Upper lobe of right lung (tissue), 1 donor: ENCODE measurements at places on chromosomes 3 and 15. TPM values are rescaled to one million over a fixed set of nuclear protein-coding genes. Genes with fewer than 3 reads are reported as not detected.

ANKUB1 gene
- total RNA-seq: not detected

ZPLD1 gene
- not detected for total RNA-seq

PCCB gene
- total RNA-seq: 32.6 TPM

MAGEL2 gene
- 0.14 TPM for total RNA-seq

LRRN1 gene
- total RNA-seq: 5.2 TPM

MFN1 gene
- 48.3 TPM for total RNA-seq

DNA sequence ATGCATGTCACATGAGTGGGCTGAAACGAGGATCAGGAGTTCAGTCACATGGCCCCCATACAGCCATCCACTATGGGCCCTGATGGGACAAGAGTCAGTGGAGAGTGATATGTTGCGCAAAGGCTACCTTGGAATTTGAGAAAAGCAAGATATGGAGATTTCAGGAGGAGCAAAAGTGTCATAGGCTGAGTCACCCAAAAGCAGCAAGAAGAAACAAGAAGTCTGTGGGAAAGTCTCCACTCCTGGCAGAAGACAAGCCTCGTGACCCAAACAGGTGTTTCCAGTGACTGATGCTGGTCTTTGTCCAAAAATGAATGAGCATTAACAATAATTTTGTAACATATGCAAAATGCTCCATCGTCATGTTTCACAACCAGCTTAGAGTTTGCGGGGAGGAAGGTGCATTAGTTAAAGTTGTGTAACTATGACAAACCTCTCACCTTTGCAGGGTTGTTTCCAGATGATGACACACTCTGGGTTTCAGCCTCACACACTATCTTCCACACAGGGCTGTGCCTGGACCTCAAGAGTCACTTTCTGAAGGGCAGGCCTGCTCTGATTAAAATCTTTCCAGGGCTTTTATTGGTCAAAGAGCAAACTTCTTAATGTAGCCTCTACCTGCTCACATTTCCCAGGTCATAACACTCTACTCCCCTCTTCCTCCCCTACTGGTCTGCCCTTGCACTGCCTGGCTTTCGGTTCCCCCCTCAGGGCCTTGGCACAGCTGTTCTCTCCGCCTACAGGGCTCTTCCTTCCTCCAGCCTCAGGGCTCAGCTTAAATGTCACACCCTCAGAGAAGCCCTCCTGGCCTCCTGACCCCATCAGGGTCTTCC, 3.9 kb upstream of the DNASE1L3 start:
- DNase-seq: peak; percentile 68

DNA sequence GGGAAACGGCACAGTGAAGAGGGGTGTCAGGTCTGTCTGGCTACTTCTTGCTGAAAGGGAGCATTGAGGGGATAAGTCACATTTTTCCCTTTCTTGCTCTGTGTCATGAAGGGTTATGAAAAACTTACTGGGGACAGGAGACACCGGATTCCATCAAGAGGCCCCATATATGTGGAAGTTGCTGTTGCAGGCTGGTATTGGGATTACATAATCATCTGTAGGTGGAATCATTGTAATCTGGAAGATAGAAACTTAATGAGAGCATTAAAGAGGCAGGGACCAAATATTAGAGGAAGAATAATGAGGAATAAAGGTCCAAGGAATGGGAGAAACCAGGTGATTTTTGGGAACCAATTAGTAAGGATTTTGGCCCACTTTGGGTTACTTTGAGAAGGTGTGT, 4.2 kb upstream of the TCAIM start:
- DNase-seq: no peak

- no peak for DNase-seq
Measured at GRCh38 chr3:4972652-4973643, 6.3 kb upstream of the BHLHE40 start.

DNA sequence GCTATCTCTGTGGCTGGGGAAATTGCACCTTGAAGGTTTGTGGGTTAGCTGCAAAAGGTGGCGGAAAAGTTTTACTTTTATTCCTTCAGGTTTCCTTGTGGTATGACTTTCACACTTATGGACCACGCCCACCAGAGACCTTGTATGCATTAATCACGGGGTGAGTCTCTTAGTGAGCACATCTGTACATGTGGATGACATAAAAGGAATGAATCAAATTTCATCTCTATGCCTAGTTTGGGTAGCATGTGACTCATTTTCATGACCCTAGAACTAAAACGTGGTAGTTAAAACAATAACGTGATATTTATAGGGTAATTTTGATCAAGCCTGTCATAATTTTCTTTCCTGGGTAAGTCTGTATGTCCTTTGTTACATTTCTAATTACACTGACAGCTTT, 141.7 kb downstream of the PDCD6IP start:
- DNase-seq: no peak

GRCh38 chr3:12932347-12932746, 91.0 kb upstream of the RPL32 start:
- DNase-seq: no peak

GRCh38 chr3:178437236-178437635, 99.0 kb upstream of the KCNMB2 start:
- DNase-seq: no peak

DNA sequence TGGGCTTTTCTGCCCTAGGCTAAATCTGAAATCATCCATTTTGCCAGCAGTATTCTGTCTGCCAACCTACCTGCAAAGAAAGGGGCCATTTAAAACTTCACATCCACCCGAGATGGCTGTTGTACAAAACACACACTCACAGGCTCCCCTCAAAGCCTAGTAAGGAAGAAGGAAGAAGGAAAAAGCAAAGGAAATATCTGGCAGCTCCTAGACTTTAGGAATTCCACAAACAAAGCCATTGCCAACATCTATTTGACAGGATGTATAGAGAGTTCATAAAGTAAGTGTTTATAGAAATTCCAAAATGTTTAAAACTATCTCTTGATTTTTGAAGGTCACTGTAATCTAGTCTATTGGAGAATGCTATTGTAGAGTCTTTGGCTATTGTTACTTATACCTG, 91.9 kb upstream of the THBS1 start:
- no peak for DNase-seq

DNA sequence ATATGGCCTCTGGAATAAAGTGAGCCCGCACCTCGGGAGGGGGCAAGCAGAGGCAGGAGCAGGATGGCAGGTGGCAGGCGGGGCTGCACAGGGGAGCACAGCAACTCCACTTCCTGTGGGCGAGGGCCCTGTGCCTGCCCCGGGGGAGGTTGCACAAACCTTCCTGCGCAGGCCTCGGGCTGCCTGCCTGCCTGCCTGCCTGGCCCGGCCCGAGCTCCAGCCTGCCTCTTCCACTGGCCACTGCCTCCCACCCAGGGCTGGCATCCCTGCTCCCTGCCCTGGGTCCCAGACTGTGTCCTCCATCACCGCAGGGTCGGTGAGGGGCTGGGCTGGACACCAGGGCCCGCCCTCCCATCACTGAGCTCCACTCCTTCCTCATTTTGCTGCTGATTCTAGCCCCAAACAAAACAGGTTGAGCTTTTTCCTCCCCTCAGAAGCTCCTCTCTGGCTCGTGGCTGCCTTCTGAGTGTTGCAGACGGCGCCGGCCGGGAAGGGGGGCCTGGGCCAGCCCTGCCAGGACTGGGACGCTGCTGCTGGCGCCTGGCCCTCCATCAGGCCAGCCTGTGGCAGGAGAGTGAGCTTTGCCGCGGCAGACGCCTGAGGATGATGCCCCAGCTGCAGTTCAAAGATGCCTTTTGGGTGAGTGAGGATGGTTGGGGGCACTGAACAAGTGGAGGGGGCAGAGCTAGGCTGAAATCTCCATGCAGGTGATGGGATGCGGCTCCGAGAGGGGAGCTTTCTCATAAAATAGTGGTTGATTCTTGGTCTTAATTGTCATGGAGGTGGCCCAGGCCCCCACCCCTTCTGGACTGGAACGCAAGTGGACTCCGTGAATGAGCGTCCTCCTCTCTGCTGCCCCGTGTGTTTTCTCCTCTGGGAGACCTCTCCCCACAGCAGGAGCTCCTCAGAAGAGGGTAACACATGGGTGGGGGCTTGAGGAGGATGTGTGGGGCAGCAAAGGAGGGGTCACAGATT, at the start of gene PSTPIP1:
PSTPIP1 (plus strand) TSS at position 156 of the 975 bp plus-strand sequence; CDS start at position 604, 448 bp downstream.
- DNase-seq: peak; percentile 72

DNA sequence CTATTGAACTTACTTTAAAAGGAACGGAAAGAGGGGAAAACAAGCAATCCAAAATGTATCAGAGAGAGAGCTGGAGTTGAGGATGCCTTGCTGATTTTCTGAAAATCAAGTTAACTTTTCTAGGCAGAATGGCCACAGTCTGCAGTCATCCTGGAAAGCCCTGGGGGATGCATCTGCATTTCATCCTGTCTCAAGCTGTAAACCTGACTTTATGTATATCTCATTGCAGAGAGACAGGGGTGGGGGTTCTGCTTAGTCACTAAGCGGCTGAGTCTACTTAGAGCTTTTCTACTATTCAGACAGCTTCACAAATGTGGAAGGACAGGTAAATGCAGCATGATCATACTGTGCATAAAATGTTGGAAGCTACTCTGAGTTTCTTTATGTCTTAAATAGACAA, 41.4 kb downstream of the MRPS25 start:
- DNase-seq: no peak

GRCh38 chr3:18284716-18285115, 140.4 kb downstream of the SATB1 start:
- no peak for DNase-seq

GRCh38 chr3:109149078-109149477, 12.6 kb downstream of the C3orf85 start:
- DNase-seq: no peak

DNA sequence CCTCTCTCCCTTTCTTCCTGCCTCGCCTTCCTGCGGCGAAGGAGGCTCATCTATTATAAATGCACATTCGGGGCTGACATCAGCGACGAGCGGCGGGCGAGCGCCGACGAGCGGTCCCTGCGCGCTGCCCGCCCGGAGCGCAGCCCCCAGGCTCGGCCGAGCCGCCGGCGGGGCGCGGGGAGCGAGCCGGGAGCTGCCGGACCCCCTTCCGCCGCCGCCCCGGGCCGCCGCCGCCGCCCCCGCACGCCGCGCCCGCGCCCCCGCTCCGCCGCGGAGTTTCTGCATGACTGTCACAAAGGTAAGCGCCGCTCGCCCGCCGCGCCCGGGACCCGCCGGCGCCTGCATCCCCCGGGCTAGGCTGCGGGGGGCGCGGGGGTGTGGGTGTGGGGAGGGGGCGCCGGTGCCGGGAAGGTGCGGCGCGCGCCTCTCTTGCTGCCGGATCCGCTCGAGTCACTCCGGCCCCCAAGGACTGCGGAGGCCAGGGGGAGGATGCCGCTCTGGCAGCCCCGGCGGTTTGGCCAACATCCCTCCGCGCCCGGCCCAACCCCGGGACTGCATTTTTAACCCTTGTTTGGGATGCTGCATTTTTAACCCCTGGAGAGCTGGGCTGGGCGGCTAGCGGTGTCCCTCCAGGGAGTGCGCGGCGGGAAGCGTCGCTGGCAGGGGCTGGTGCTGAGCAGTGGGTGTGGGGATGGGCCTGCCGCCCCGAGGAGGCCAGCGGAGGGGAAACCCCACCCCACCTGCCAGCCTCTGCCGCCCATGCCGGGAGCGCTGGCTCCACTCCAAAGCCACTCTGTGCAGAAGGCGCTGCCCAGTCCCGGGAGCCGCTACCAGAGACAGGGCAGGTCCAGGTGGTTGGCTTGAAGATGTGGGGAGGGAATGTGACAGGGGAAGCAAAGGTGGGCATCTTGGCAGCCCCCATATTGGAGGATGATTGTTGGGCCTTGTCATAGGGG, at the start of gene CORO2B:
CORO2B (plus strand) TSS at position 14 of the 956 bp plus-strand sequence; CDS start at position 284, 270 bp downstream.
- DNase-seq: peak; percentile 68

GRCh38 chr3:1955750-1956149, 142.9 kb upstream of the CNTN4 start:
- DNase-seq: no peak

DNA sequence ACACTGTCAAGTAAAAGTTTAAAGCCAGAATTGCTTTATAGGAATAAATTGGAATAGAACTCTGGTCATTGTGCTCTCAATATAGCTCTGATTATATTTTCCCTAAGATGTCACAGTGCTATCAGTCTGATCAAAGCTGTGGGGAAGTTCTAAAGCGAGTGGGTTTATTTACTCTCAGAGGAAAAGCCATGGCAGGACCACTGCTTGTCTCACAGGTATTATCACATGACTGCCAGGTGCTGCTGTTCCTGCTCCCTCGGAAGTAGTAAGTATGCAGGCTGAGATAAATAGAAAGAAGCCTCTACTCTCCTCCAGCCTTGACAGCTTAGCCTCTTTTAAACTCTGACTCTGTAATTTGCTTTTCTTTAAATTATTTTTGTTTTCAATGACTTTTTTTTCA, 49.1 kb upstream of the UTS2B start:
- no peak for DNase-seq

DNA sequence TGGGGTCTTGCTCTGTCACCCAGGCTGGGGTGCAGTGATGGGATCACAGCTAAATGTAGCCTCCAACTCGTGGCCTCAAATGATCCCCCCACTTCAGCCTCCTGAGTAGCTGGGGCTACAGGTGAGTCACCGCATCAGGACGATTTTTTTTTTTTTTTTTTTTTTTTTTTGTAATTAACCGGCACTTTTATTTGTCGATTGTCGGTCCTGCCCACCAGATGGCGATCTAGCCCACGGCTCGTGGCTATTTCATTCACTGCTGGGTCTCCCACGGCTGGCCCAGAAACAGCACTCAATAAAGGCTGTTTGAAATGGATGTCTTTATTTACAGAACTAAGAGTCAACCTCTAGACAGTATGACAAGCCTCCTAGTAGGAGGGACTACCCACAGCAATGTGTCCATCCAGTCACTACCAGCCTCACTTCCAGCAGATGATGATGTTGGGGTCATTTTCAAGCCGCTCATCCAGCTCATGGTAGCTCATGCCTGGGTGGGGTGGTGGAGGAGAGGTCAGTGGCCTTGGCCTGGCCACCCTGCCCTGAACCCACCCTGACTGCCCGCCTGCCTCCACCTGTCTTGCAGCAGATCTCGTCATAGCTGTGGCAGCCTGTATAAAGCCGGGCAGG, 1.8 kb upstream of the ZMYND10 start:
- DNase-seq: peak; percentile 85

GRCh38 chr3:65573548-65574116, 465.1 kb downstream of the MAGI1 start:
- DNase-seq: no peak

DNA sequence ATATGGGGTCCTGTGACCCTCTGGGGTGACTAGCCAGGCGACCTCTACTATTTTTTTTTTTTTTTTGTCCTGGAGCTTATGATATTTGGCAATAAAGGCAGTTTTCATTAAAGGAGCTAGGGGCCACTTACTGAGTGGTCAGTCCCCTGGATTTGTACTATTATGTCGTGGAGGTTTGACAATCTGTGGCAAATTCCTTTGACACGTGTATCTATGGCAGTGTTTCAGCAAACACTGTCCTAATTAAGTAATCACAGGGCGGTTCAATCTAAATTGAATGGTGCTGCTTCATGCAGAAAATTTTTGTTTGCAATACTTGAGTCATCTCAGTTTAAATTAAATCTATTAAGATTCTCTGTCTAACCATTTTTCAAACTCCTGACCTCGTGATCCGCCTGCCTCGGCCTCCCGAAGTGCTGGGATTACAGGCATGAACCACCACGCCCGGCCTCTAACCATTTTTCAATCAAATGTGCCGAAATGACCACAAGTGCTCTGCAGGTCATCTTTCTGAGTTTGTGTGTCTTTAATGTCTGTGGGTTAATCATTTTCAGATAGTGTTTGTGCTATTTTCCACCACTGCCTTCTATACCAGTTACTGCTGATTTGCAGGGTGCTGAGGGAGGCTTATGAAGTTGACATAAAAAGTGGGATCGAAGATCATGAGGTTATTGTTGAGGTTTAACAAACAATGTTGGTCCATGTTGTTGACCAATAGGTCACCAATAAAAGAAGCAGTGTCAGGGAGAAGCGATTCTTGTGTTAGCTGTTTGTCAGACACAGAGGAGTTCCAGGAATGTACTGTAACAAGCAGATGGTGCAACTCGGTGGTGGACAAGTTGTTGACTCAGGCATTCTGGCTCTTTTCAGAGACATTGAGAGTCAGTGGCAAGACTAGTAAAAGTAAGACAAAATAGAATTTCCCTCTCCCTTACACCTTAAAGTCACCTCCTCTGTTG, 18.6 kb upstream of the SLC2A2 start:
- no peak for DNase-seq

- no peak for DNase-seq
Measured at GRCh38 chr3:49157289-49157688, 8.8 kb downstream of the CCDC71 start.
